ENCODE measurements at places on chromosomes 4 and X. TPM values are rescaled to one million over a fixed set of nuclear protein-coding genes. Genes with fewer than 3 reads are reported as not detected.

DNA sequence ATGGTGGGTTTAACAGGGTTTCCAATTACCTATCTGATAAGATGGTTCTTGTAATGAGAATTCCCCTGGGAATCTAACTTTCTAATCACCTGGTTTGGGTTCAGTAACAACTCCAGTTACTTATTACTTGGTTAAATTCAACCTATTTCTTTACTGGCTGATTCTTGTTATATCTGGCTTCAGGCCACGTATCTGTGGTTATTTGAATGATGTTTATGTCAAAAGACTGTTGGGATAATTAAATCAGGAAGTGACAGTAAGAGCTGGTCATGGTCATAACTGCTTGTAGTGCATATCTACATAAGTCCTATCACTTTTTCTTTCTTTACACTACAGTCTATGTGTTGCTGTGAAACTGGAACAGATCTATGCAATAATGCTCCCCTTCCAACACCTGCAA lies 108.1 kb downstream of the MID1 start:
- no peak for DNase-seq
- no peaks in the 10 kb centered on the region for H3K4me1 ChIP-seq
- H3K27ac ChIP-seq = no peak overlapping the region
- no peaks in the 10 kb centered on the region for H3K27me3 ChIP-seq
- no peak overlapping the region for H3K4me3 ChIP-seq

- H3K4me1 ChIP-seq = peaks cover 6% of the 10 kb centered on the region
- no peak overlapping the region for H3K4me3 ChIP-seq
- H3K36me3 ChIP-seq = no peaks in the 10 kb centered on the region
- H3K27ac ChIP-seq = no peak overlapping the region
- DNase-seq = no peak
Measured at GRCh38 chr4:17469931-17470674, 41.8 kb downstream of the QDPR start.

GRCh38 chrX:123983240-123983639 lies 21.7 kb downstream of the STAG2 start:
- H3K4me1 ChIP-seq = no peaks in the 10 kb centered on the region
- H3K36me3 ChIP-seq = no peaks in the 10 kb centered on the region
- H3K4me3 ChIP-seq = no peak overlapping the region
- DNase-seq = no peak

DNA sequence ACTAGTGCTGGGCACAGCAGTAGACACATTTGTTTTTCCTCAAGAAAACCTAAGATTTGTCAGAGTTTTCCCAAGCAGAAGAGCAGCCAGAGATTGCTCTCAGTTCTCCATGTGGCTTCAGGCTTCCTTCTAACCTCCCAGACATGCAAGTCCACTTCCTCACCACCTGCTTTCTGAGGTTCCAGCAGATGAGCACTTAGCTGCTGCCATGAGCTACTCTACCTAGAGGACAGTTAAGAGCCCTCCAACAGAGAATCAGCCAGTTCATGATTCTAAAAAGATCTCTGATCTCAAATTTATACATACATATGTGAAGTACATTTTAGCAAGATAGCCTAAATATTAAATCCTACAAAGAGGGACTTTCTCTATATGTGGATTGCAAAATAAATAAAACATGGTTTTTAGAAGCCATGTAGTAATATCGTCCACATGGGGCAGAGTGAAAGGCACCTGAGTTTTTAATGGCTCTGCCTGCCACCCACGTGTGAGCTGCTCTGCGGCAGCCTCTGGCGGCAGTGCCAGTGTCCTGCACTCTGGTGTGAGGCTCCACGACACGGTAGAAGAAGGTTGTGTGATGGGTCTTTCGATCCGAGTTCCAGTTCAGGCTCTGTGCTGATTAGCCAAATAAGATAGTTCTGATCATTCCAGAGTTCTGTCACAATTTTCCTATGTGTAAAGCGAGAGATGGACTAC lies 10.3 kb downstream of the CYP4V2 start:
- no peaks in the 10 kb centered on the region for H3K27me3 ChIP-seq
- H3K4me1 ChIP-seq = peaks cover 7% of the 10 kb centered on the region
- no peak overlapping the region for H3K27ac ChIP-seq
- DNase-seq = no peak
- peaks cover 9% of the 10 kb centered on the region for H3K36me3 ChIP-seq

DNA sequence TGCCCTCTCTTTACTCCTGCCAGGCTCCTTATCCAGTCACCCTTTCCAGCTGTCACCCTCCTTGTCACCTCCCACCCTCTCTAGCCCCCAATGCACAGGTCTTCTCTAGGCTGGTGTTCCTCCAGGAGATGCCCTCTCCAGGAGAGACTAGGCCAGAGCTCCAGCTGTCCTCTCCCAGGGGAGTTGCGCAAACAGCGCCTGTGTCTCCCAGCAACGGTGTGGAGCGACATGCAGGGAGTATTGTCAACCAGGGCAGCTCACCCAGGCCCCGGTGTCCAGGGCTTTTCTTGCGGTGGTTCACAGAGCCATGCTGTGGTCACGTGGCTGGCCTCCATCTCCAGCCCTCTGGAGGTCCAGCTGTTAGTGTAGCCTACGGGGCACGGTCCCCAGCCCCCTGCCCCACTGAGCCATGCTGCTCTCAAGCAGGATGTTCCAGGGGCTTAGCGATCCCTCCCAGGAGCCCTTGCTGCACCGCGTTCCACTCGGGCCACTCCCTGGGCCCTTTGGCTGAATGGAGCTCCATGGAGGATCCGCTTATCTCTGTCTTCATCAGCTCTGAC lies 34.8 kb downstream of the CCNQ start:
- no peaks in the 10 kb centered on the region for H3K27me3 ChIP-seq
- H3K36me3 ChIP-seq = peaks cover 59% of the 10 kb centered on the region
- H3K27ac ChIP-seq = no peak overlapping the region
- H3K4me3 ChIP-seq = no peak overlapping the region

GRCh38 chrX:150256297-150256650 lies 106.8 kb upstream of the MAMLD1 start:
- H3K36me3 ChIP-seq = no peaks in the 10 kb centered on the region
- H3K27ac ChIP-seq = no peak overlapping the region
- DNase-seq = no peak
- no peaks in the 10 kb centered on the region for H3K4me1 ChIP-seq
- no peaks in the 10 kb centered on the region for H3K27me3 ChIP-seq

- H3K4me1 ChIP-seq = no peaks in the 10 kb centered on the region
- H3K36me3 ChIP-seq = no peaks in the 10 kb centered on the region
- no peak overlapping the region for H3K27ac ChIP-seq
- DNase-seq = no peak
- no peaks in the 10 kb centered on the region for H3K27me3 ChIP-seq
Measured at GRCh38 chr4:37762991-37763368, 63.5 kb upstream of the PGM2 start.

GRCh38 chr4:786861-787300 lies 39.0 kb downstream of the CPLX1 start:
- H3K27me3 ChIP-seq = peaks cover 45% of the 10 kb centered on the region
- peaks cover 25% of the 10 kb centered on the region for H3K36me3 ChIP-seq
- H3K4me1 ChIP-seq = peaks cover 51% of the 10 kb centered on the region
- H3K4me3 ChIP-seq = no peak overlapping the region

GRCh38 chr4:122017296-122017695 lies 65.4 kb upstream of the TRPC3 start:
- no peaks in the 10 kb centered on the region for H3K4me1 ChIP-seq
- DNase-seq = no peak
- no peaks in the 10 kb centered on the region for H3K36me3 ChIP-seq
- H3K27me3 ChIP-seq = no peaks in the 10 kb centered on the region
- no peak overlapping the region for H3K27ac ChIP-seq

The MAGEB1 gene
- total RNA-seq = not detected

The DCLK2 gene
- total RNA-seq = 100 TPM
